Activated B cell treated with CpG ODN at 0.5 μM for 24 hours (primary cell): ENCODE measurements at places on chromosomes 6 and 20. TPM values are rescaled to one million over a fixed set of nuclear protein-coding genes. Genes with fewer than 3 reads are reported as not detected.
A peak's percentile ranks its signal among the peaks of the same experiment; 100 is the strongest.

Gene CHD6
- 54.5 and 59.9 TPM in 2 replicates for total RNA-seq

DNA sequence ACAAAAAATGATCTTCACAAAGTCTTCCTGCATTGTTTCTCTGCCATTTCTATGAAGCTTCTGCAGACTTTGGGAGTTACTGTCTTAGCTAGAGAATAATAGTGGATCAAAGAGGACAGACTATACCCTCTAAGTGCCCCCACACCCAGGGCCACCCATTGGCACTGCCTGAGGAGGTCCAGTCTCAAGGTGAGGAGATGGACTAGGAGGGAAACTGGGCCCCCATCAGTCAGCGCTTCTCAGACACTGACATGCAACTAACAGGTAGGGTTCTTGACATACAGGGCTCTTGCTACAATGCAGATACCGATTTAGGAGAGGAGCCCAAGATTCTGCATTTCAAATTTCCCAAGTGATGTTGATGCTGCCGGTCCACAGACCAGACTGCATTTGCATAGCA lies 24.3 kb downstream of the PCNA start:
- peak overlapping the region; percentile 12 for H3K27ac ChIP-seq
- H3K36me3 ChIP-seq, result peaks cover 45% of the 10 kb centered on the region
- DNase-seq, result no peak
- H3K4me1 ChIP-seq, result peaks cover 20% of the 10 kb centered on the region
- H3K4me3 ChIP-seq, result no peak overlapping the region

DNA sequence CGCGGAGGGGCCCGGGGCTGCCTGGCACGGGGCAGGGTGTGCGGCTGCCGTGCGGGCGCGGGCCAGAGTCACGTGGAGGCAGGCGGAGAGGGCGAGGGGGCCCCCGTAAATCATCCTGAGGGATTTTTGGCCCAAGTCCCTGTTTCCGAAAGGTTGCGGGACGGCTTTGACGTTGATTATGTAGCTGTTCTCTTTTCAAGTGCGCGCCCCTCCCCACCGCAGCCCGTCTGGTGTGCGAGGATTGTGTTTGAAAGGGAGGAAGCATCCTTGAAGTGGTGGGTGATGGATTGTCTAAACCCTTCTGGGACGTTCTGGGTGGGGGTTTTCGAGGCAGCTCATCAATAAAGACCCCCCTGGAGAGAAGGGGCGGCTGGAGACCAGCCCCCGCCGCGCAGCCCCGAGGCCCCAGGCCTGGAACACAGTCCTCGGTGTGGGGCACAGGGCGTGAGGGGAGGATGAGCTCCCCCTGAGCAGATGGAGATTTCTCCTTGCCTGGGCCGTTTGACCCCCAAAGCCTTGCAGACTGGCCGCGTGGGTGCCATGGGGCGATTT lies 7.0 kb upstream of the FOXF2 start:
- H3K27ac ChIP-seq, result no peak overlapping the region
- H3K27me3 ChIP-seq, result peaks cover 59% of the 10 kb centered on the region
- peak overlapping the region; percentile 19 for H3K4me3 ChIP-seq
- peaks cover 38% of the 10 kb centered on the region for H3K4me1 ChIP-seq
- DNase-seq, result no peak

Gene OPRL1
- total RNA-seq, result 1.3 and 1.4 TPM in 2 replicates

Gene PRSS35
- not detected in 2 replicates for total RNA-seq

GRCh38 chr6:133778414-133779130 lies 110.3 kb upstream of the TCF21 start:
- H3K27me3 ChIP-seq, result no peaks in the 10 kb centered on the region
- H3K36me3 ChIP-seq, result no peaks in the 10 kb centered on the region
- H3K4me1 ChIP-seq, result no peaks in the 10 kb centered on the region
- H3K4me3 ChIP-seq, result no peak overlapping the region
- DNase-seq, result no peak

DNA sequence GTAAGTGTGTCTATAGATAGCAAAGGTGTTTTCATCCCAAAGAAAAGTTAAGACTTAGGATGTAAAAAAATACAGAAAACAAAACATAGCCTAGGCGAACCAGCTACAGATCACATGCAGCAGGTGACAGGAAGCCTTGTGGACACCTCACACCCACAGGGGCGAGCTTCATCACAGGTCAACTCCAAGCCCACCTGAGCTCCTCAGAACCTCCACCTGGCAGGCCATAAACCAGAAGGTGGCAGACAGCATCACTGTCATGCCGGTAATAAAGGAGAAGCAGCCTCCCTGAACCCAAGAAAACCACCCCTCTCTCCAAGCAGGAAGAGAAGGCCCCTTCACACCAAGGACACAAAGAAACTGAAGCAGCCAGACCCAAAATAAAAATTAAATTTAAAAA lies 1.0 kb downstream of the RALGAPA2 start:
- DNase-seq, result peak; percentile 21
- no peaks in the 10 kb centered on the region for H3K27me3 ChIP-seq
- peak overlapping the region; percentile 84 for H3K4me3 ChIP-seq
- H3K4me1 ChIP-seq, result peaks cover 26% of the 10 kb centered on the region

DNA sequence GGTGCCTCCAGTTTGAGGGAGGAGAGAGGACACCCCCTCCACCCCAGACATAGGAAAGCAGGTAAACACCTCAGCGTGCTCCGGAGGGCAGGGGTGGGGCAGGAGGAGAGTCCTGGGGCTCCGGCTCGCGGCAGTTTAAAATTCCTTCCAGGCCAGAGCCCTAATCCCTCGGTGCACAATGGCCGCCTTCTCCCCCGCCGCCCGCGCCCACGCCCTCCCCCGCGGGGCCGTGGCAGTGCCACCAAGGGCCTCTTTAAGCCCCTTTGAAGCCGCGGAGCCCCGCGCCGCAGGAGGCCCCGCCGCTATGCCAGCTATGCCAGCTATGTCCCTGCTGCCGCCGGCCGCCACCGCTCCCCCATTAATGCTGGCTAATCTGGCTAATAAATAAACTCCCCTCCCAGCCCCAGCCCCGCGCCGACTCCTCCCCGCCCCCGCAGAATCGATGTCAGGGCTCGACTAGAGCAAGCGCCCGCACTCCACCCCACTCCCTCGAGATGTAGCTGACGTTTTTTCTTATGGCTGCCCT lies 125.1 kb downstream of the MRPL14 start:
- no peak for DNase-seq
- H3K36me3 ChIP-seq, result no peaks in the 10 kb centered on the region
- peaks cover 44% of the 10 kb centered on the region for H3K27me3 ChIP-seq
- H3K27ac ChIP-seq, result no peak overlapping the region

GRCh38 chr20:47571426-47571825 lies 69.7 kb downstream of the NCOA3 start:
- no peak for DNase-seq
- H3K4me3 ChIP-seq, result no peak overlapping the region
- H3K27me3 ChIP-seq, result no peaks in the 10 kb centered on the region
- H3K36me3 ChIP-seq, result peaks cover 64% of the 10 kb centered on the region
- H3K27ac ChIP-seq, result no peak overlapping the region

Gene ORC3
- total RNA-seq, result 24.6 and 27.7 TPM in 2 replicates

GRCh38 chr20:58294497-58295455 lies 14.7 kb upstream of the RAB22A start:
- H3K36me3 ChIP-seq, result no peaks in the 10 kb centered on the region
- no peaks in the 10 kb centered on the region for H3K27me3 ChIP-seq
- no peak for DNase-seq
- H3K27ac ChIP-seq, result no peak overlapping the region

DNA sequence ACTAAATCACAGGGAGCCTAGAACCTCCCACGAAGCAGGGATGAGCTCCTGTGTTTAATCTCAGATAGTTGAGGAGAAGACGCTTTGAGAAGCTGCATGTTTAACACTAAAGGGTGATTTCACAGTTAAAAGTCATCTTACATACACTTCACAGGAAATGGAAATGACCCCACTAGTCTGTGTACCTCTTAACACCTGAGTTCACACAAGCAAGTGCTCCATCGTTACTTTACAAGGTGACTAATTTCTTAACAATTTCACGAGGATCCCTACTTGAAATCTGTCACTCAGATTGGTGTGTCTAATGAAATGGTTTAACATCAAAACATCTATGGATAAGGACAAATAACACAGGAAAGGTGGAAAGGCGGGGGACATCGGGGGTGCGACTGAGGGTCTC lies 93.8 kb upstream of the RPS6KA2 start:
- H3K4me1 ChIP-seq, result no peaks in the 10 kb centered on the region
- H3K27ac ChIP-seq, result no peak overlapping the region
- H3K4me3 ChIP-seq, result no peak overlapping the region

Gene DYNLT2
- total RNA-seq, result 3.7 and 4.4 TPM in 2 replicates

DNA sequence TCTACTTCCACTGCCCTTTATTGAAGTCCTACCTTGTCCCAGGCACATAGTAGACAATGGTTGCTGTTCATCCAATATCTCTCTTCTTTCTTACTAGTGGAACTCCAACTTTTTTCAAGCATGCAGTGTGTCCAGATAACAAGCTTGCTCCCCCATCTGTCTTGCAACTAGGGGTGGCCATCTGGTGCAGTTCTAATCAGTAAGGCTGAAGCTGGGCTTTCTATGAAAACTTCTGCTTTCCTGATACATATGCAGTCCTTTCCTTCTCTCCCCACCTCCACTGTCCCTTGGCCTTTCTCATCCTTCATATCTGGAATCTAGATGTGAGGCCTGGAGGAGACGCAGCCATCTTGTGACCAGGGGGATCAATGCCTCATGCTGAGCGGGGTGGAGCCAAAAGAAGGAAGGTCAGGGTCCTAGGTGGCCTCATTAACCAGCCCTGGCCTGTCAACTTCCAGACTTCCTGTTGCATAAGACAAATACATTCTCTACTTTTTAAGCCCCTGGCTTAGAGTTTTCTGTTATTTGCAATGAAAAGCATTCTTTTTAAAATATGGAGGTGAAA lies 59.6 kb upstream of the ZFP64 start:
- DNase-seq, result no peak
- H3K36me3 ChIP-seq, result no peaks in the 10 kb centered on the region
- H3K27ac ChIP-seq, result no peak overlapping the region

DNA sequence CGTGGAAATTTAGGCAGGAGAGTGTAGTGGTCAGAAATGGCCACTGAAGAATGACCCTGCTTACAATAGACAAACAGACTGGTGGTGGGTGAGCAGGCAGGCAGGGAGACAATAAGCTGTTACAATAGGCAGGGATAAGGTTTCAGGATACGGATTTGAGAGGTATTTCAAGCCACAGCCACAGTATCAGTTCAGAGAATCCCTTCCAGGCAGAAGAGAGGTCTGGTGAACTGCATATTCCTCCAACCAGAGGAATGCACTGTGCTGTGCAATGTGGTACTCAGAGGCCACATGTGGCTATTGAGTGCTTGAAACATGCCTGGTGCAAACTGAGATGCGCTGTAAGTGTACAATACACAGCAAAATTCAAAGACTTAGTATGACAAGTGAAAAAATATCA lies 20.6 kb downstream of the RMND1 start:
- peaks cover 50% of the 10 kb centered on the region for H3K36me3 ChIP-seq
- no peak overlapping the region for H3K27ac ChIP-seq
- no peak for DNase-seq
- peaks cover 4% of the 10 kb centered on the region for H3K4me1 ChIP-seq
- no peaks in the 10 kb centered on the region for H3K27me3 ChIP-seq

DNA sequence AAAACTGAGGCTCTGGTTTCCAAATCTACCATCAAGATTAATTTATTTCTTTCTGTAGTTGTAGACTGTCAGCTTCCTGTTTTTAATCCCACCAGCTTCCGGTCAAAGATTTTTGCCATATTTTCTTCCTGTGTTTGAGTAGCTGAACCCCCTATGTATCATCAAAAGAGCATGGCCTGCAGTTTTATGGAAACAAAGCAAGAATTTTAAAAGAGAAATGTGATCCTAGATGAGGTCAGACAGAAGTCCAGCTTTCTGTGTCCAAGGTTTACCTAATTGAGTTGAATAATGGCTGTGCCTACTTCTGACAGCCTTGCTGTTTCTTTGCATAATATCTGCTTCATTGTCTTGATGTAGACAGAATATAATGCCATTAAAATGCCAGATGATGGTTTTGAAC lies 163.7 kb downstream of the CARMIL1 start:
- no peak overlapping the region for H3K4me3 ChIP-seq
- no peak overlapping the region for H3K27ac ChIP-seq
- DNase-seq, result no peak
- H3K27me3 ChIP-seq, result no peaks in the 10 kb centered on the region

GRCh38 chr20:9038791-9039535 lies 29.9 kb upstream of the PLCB4 start:
- no peaks in the 10 kb centered on the region for H3K27me3 ChIP-seq
- DNase-seq, result no peak
- H3K36me3 ChIP-seq, result no peaks in the 10 kb centered on the region
- H3K4me3 ChIP-seq, result no peak overlapping the region
- no peaks in the 10 kb centered on the region for H3K4me1 ChIP-seq
- no peak overlapping the region for H3K27ac ChIP-seq

GRCh38 chr6:137224799-137225198 lies 5.6 kb upstream of the IFNGR1 start:
- H3K36me3 ChIP-seq, result no peaks in the 10 kb centered on the region
- H3K4me3 ChIP-seq, result peak overlapping the region; percentile 35
- no peak for DNase-seq
- no peaks in the 10 kb centered on the region for H3K27me3 ChIP-seq
- H3K27ac ChIP-seq, result peak overlapping the region; percentile 85

DNA sequence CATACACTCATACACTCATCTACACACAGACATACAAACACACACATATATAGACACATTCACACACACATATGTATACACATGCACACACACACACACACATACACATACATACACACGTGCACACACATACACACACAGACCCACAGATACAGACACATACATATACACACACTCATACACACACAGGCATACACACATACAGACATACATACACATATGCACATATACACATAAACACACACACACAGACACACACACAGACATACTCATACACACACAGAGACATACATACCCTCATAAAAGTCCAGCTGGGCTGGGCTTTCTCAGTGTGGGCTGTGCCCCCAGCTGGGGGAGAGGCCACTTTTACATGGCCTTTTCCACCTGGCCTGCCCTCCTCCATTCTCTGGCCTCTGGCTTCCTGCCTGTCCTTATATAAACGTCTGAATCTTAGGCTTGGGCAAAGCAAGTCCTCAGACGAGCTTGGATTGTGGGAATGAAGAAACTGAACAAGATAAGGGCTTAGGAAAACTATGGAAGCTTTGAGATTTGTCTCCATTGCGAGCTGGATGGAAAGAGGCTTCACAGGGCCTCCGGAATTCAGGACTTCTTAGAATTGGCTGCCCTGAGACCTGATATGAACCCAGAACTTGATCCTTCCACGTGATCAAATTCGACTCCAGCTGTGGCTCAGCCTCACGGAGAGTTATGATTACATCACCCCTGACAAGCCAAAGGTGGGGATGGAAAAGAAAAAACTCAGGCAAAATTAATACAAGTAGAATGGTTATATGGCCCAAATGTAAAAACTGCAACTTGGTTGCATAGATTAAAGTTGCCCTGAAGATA lies 22.5 kb upstream of the CST3 start:
- no peak overlapping the region for H3K4me3 ChIP-seq
- no peak for DNase-seq
- no peaks in the 10 kb centered on the region for H3K36me3 ChIP-seq
- H3K27me3 ChIP-seq, result no peaks in the 10 kb centered on the region
- H3K4me1 ChIP-seq, result peaks cover 5% of the 10 kb centered on the region

DNA sequence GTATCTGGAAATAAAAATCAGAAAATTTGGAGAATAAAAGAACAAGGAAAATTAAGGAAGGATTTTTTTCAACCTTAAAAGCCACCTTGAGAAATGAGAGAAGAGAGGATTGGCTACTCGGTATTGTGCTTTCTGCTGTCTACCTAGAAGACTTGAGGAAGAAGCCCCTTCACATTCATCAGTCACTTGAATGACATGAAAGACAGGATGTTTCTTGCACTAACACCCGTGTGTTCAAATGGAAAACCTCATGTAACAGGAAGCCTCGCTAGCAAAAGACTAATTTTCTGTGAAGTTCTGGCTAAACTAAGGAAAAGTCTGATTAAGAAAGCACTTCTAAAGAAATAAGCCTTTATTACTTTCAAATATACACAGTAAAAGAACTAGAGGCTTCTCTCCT lies 69.9 kb downstream of the OLIG3 start:
- H3K4me1 ChIP-seq, result peaks cover 48% of the 10 kb centered on the region
- no peak overlapping the region for H3K27ac ChIP-seq
- H3K27me3 ChIP-seq, result no peaks in the 10 kb centered on the region
- no peaks in the 10 kb centered on the region for H3K36me3 ChIP-seq
- H3K4me3 ChIP-seq, result peak overlapping the region; percentile 32
